Mesothelial cell of epicardium (in vitro differentiated cells): ENCODE measurements at places on chromosomes 11 and 22. TPM values are rescaled to one million over a fixed set of nuclear protein-coding genes. Genes with fewer than 3 reads are reported as not detected.

Gene LRRC74B
- 0.18 TPM in 1 of 3 replicates, not detected in the others for total RNA-seq

Gene RASGRP2
- 1.4 to 2.0 TPM (median 1.8 TPM) in 3 replicates for total RNA-seq

Gene OR10D3
- total RNA-seq: not detected in 3 replicates

Gene HIKESHI
- 38.0 to 43.4 TPM (median 39.5 TPM) in 3 replicates for total RNA-seq

Gene CHST1
- 1.0 to 1.6 TPM (median 1.4 TPM) in 3 replicates for total RNA-seq

DNA sequence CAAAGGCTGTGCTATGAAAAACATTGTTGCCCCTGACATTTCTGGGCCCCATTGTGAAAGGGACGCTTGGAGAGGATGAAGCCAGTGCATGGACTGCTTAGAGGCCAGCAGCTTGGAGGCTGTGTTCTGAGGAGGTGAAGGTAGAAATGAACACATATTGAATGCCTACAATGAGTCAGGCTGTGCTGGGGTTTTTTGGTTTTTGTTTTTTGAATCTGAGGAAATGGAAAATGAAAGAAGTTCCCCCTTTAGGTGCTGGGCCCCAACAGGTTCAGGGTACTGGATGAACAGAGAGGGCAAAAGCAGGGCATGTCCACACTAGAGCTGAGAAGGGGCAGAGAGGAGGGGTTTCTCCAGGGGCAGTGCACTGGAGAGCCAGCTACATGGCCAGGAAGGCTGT, 166.1 kb upstream of the API5 start:
- no peak for DNase-seq

DNA sequence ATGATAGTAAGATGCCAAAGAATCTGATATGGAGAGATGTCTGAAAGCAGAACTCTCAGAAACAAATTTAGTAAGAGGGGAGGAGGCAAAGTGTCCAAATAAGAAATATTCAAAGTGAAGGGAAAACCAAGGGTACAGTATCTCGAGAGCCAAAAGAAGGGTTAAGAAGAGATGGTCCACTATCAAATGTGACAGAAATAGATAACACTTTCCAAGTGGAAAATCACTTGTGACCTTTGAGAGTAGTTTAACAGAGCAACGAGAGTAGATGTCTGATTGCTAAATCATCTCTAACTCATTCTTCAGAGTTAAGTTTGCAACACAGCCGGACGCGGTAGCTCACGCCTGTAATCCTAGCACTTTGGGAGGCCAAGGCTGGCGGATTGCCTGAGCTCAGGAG, 4.3 kb upstream of the BUD13 start:
- DNase-seq: no peak

GRCh38 chr11:76845069-76845468, 15.6 kb upstream of the ACER3 start:
- DNase-seq: no peak

GRCh38 chr11:76861490-76861953, 804 bp downstream of the ACER3 start:
- no peak for DNase-seq

Gene CBLIF
- total RNA-seq: not detected in 3 replicates

GRCh38 chr22:43066844-43067385, 22.3 kb downstream of the TTLL1 start:
- DNase-seq: no peak

DNA sequence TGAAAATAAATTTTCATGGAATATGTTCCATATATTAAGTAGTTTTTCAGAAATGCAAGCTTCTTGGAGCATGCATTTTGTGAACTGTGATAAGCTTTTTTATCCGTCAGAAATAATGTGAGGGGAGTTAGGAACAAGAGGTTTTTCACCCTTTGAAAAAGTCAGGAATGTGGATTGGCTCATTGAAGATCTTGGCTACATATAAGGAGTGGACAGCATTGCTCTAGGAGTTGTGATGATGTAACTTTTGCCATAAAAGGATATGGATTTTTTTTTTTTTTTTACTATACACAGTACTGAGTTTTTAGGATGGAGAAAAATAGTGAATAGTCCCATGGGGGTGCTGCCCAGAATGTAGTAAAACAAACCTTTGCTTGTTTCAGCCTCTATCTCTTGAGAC, 180.2 kb downstream of the NAV2 start:
- DNase-seq: no peak

- no peak for DNase-seq
These were observed 513.1 kb downstream of the MIAT start for GRCh38 chr22:27170491-27170890.

DNA sequence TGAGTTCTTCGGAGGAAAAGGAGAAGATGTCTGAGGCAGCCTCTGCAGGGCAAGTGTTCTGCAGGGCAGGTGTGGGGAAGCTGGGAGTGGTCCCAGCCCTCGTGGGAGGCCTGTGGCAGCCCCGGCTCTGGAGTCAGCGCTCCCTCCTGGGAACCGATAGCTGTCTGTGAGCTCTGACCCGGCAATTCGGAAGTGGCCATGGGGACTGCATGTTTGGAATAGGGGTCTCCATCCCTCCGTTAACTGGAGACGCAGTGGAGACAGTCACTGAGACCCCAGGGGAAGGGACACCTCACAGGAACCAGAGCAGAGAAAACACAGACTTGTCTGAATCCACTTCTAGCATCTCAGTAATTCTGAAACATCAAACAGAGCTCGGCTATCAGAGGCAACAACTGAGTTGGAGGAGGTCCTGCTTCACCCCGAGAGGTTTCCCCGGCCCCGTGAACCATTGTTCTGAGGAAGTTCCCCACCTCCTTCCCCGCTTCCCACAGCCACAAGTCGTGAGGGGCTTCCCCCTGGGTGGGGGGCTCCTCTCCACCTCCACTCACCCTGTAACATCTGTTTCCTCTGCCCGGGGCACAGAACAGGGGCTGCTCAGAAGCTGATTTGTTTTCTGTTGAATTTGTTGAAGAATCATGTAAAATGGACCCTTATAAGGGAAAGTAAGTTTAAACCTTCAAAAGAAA, 99.6 kb downstream of the BRD1 start:
- DNase-seq: no peak

DNA sequence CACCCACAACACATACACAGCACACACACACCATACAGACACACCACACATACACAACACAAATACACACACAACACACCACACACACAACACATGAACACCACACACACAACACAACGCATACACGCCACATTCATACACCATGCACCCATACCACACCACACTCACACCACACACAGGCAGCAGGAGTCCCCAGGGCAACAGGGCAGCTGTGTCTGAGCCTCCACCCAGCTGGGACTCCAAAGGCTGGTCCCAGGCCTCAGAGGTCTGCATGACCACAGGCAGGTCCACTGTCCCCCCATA, 3.3 kb upstream of the WNT7B start:
- DNase-seq: no peak

GRCh38 chr11:126498281-126498680, 142.8 kb downstream of the ST3GAL4 start:
- no peak for DNase-seq

DNA sequence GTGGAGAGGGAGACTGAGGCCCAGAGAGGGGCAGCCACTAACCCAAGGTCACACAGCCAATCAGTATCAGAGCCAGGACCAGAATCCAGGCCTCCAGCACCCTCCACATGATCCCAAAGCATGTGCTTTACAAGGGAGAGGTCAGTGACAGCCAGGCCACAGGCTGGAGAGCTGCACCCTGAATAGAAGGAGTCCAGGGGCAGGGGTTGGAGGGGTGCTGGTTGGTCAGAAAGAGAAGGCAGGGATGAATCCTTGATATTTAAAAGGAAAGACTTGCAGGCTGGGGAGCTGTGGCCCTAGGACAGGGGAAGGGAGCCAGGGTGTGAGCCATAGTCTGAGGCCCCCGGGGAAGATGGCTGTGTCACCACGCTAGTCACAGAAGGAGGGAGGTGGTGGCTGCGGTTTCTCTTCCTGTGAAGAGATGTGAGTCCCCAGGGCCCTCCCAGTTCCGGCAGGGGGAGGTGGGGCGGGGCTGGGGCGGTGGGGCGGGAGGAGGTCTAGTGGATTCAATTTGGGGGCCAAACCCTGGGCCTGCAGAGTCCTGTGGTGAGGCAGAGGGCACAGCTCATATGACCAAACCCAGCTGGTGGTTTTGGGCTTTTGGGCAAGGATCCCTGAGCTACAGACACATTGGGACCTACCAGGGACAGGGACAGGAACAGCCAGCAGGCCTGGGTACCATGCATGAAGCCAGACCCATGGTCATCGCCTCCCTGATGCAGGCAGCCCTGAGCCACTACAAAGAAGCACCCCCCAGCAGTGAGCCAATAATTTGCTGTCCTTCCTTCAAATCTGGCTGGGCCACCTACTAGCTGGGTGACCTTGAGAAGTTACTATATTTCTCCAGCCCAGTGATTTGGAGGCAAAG, 14.0 kb downstream of the RAC2 start:
- no peak for DNase-seq

Gene OR5P2
- total RNA-seq: 1.7 to 3.0 TPM (median 2.1 TPM) in 3 replicates

- no peak for DNase-seq
These were observed 67.7 kb downstream of the BCL2L13 start for GRCh38 chr22:17705951-17706900.

DNA sequence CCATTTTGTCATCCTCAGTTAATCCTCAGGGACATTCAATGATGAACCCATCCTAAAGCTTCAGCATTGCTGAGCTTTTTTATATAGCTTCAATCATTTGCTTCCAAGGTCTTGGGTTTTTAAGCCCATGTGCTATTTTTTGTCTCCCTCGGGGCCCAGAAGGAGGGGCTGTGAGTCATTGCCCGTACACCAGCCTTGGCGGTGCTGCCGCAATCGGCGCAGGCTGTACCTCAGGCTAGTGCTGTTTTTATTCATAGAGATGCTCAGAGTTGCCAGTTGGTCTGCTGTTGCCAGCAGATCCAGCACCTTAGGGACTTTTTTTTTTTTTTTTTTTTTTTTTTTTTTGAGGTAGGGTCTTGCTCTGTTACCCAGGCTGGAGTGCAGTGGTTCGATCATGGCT, 35.5 kb downstream of the ACO2 start:
- no peak for DNase-seq

Gene OR4D5
- total RNA-seq: not detected in 3 replicates

GRCh38 chr22:19596680-19597398, 72.6 kb upstream of the CLDN5 start:
- DNase-seq: no peak
